COR-L47 (cell line): ENCODE measurements at places on chromosomes 3 and 15.

GRCh38 chr3:45943207-45943846 is at the start of gene CXCR6:
TSS of gene CXCR6 (plus strand) at chr3:45943464. CDS start at chr3:45946482, 3,018 bp downstream.
- no peak for DNase-seq

DNA sequence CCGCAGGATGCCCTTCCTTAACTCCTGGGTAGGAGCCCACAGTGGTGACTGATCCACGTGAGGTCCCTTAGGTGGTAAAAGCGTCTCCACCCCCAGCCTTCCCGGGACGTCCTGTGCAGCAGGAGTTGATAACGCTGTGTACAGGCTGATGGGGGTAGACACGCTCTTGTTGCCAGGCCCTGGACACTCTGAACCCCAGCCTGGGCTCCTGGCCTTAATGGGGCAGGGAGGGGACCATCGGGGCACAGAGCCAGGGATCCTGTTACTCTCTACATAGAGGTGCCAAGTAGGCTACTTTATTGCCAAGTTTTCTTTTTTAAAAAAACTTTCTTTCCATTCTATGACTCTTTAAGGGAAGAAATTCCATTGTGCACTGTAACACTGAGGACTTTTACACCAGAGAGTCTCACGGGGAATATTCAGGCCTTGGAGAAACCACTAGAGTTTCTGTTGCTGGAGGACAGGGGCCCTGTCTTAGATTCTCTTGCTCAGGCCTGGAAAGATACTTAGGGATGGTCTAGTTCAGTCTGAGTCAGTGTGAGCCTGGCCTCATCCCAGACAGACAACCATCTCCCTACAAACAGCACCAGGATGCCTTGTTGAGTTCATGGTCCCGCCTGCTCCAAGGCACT is 104.3 kb upstream of the RNU6-1 start:
- DNase-seq: no peak

DNA sequence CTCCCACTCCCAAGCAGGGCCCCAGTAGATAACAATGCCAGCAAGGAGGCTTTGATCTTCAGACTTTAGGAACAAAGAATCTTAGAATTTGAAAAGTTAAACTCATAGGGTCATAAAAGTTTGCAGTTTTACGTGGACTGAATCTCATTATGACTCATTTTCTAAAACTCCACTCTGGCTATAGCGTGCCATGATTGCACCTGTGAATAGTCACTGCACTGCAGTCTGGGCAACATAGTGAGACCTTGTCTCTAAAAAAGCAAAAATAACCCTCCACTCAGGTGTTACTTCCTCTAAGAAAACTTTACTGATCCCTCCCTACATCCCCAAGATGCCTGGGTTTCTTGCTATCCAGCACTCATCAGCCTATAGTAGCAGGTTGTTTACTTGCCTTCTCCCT is 104.5 kb downstream of the IL20RB start:
- no peak for DNase-seq

DNA sequence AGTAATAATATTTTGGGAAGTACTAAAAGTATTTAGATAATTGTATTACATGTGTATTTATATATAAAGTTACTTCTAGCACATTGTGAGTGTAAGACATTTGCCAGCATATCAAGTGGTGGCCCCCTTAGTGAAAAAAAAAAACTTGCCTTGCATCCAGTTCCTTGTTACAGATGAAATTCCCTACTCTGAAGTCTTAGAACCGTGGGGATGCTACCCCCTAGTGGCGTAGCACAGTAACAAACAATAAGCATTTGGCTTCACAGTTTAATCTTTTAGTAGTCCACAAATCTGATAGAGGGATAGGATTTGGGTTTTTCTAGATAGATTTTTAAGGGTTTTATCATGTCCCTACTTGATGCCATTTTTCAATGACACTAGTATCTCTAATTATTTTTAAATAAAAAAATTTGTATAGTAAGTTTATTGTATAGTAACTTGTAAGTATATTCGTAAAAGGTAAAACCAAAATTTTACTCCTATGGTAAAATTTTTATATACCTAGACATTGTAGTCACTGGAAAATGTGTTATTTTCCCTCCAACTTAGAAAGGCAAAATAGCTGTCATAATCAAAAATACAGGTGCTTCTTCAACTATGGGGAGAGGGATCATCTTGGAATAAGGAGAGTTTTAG is 14.3 kb downstream of the SMC4 start:
- peak; percentile 75 for DNase-seq

DNA sequence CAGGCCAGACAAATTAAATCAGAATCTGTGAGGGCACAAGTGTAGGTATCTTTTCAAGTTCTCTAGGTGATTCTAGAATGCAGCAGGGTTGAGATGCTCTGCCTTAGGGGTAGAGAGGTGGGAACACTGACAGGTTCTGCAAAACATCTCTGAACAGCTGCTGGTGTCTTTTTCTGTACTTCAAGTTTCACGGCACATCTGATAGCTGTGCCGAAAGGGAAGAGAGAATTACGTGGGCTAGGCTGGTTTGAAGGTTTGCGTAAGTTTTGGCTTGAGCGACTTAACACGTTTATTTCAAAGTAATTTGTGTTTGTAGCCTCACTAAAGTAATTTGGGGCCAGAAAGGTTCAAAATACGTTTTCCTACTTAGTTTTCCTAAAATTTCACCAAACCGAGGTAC is 22.5 kb downstream of the PXK start:
- no peak for DNase-seq

- no peak for DNase-seq
Measured at GRCh38 chr15:39951561-39951960, 17.6 kb downstream of the EIF2AK4 start.

DNA sequence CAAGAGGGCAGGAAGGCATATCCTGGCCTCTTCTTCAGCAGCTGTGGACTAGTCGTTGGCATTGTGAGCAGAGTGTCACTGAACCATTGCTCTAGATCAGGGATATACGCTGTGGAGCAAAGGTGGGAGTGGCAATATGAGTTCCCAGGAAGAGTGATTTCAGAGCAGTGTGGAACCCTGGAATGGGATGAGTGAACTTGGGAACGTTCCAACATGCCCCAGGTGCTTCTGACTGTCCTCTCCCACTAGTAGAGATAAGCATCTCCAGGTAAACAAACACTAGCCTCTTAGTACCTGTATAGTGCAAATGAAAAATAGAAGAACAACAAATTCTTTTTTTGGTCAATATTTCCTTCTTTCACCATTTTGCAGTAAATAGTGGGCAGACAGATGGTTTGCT is 123.6 kb upstream of the VEPH1 start:
- DNase-seq: no peak

DNA sequence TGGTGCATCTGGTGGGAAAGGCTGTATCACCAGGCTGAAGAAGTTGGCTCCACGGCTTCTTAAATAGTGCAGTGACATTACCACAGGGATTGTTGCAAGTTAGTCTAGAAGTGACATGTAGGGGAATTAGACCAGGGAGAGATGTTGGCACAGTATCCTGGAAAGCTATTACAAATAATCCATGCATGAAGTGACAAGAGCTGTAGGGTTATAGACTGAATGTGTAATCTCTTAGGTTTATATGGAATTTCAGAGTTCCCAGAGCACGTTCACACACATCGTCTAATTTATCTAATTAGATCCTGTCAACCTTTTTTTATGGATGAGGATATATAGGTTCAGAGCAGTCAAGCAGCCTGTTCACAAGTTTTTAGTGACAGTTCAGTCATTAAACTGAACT is 37.3 kb upstream of the APH1B start:
- DNase-seq: no peak

GRCh38 chr3:137121704-137122314 is 164.0 kb downstream of the IL20RB start:
- peak; percentile 64 for DNase-seq

DNA sequence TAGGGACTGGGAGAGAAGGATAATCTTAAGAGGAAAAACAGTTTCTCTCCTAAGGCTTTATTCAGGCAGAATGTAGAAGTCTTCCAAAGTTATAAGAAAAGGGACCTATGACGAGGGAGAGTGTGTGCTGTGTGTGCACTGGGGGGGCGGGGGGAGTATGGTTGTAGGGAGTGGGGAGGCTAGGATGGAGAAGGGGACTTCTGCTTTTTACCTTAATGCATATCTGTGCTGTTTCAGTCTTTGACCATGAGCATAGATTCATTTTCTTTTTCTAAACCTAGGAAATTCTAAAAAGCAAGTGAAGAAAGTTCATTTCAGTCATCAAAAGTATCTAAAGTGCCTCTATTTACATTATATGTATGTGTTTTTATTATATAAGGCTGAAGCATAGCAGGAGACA is 52.6 kb upstream of the RASA2 start:
- no peak for DNase-seq

- no peak for DNase-seq
Measured at GRCh38 chr3:48001991-48002390, 14.2 kb downstream of the MAP4 start.

DNA sequence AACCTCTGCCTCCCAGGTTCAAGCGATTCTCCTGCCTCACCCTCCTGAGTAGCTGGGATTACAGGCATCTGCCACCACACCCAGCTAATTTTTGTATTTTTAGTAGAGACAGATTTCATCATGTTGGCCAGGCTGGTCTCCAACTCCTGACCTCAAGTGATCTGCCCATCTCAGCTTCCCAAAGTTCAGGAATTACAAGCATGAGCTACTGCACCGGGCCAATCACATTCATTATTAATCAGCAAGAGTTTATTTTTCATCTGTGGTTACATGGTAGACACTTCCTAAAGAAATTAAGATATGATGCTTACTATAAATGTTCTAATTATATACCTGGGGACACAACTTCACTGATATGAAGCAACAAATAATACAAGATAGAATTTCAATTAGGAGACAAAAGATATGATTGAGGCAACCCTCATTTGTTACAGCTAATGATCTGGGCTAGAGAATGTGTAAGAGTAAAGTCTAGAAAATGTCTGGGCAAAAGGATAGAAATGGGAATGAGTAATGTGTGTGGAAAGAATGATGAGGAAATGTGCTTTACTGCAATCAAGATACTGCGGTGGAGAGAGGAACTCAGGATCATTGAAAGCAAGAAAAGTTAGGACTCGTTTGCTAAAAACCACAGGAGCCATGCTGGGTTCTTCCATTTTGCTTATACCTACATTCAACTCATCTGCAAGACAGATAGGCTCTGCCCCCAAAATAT is 366.8 kb downstream of the ZIC1 start:
- no peak for DNase-seq

DNA sequence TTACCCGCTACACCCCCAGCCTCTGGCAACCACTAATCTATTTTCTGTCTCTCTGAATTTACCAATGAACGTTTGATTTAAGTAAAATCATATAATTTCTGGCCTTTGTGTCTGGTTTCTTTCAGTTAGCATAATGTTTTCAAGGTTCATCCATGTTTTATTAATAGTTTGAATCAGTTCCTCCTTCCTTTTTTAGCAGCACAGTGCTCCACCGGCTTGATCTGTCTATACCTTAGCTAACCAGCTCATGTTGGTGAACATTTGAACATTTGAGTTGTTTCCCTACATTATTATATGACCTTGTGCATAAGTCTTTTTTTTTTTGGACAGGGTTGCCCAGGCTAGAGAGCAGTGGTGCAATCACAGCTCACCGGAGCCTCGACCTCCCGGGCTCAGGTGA is 33.3 kb downstream of the PDE8A start:
- no peak for DNase-seq

- no peak for DNase-seq
Measured at GRCh38 chr3:193498215-193498614, 56.5 kb downstream of the ATP13A4 start.

GRCh38 chr3:184361932-184362667 is 590 bp downstream of the POLR2H start:
- peak; percentile 71 for DNase-seq

DNA sequence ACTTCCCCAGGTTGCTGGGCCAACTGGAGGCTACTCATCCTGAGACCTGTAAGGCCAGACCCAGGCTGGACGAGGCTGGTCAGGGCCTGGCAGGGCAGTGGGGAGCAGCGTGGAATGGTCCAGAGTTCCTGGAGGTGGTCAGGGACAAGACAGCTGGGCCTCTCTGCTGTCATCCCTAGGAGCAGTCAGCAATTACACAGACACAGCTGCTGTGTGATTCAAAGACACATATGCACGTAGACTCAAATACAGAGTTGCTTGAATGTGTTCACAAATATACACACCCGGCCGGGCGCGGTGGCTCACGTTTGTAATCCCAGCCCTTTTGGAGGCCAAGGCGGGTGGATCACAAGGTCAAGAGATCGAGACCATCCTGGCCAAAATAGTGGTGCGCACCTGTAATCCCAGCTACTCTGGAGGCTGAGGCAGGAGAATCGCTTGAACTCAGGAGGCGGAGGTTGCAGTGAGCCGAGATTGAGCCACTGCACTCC is 1.5 kb upstream of the CD276 start:
- no peak for DNase-seq

DNA sequence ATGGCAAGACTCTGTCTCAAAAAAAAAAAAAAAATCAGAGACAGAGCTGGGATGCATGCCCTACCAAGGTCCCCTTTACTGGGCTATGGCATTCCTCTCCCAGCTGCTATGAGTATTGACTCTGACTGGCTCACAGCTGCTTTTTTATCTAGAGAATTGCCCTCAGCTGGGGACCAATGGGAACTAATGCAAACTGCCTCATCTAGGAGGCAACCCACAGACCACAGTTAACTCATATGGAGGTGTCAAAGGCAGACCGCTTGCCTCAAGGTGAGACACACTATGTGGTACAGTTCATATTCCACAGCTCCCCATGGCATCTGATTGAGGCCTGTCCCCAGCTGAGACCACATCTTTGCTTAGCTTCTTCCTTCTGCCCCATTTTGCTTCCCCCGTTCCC is 183.5 kb upstream of the EOMES start:
- DNase-seq: no peak

DNA sequence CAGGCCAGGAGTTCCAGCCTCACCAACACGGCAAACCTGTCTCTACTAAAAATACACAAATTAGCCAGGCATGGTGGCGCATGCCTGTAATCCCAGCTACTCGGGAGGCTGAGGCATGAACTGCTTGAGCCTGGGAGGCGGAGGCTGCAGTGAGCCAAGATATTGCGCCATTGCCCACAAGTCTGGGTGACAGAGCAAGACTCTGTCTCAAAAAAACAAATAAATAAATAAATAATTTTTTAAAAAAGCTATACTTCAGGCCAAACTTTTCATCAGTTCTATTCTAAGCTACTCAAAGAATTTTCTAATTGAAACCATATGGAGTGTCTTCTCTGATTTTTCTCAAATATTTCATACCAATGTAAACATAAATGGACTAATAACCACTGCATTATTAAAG is 43.5 kb downstream of the PHC3 start:
- DNase-seq: no peak

DNA sequence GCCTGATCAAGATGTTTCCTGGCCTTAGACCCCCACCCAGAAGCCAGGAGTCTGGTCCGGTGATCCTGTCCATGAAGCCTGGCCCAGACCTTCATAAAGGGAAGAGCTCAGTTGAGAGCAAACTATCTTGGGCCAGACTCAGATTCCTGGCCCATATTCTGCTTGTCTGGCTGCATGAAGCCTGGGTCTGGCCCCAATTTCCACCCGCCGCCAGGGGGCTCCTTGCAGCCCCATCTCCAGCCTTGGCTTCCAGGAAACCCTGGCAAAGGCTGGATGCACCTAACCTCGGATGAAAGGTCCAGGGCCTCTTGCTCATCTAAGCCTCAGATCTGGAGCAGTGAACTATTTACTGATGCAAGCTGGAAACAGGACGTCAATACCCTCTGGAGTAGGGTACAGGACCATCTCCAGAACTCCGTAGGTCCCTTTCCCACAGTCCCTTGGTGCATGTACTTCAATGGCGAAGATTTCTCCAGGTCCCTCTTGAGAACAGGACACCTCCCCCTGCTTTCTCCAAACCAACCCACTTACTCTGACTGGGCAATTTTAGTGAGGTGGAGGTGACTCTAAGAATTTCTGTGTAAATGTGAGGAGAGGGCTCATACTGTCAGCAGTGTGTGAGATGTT is 5.6 kb downstream of the FOXL2 start:
- DNase-seq: peak; percentile 25
